GM04504 (cell line): ENCODE measurements at places on chromosomes 2 and 18.
A peak's percentile ranks its signal among the peaks of the same experiment; 100 is the strongest.

GRCh38 chr2:110173523-110173922, 31.3 kb downstream of the NPHP1 start:
- no peak for DNase-seq

DNA sequence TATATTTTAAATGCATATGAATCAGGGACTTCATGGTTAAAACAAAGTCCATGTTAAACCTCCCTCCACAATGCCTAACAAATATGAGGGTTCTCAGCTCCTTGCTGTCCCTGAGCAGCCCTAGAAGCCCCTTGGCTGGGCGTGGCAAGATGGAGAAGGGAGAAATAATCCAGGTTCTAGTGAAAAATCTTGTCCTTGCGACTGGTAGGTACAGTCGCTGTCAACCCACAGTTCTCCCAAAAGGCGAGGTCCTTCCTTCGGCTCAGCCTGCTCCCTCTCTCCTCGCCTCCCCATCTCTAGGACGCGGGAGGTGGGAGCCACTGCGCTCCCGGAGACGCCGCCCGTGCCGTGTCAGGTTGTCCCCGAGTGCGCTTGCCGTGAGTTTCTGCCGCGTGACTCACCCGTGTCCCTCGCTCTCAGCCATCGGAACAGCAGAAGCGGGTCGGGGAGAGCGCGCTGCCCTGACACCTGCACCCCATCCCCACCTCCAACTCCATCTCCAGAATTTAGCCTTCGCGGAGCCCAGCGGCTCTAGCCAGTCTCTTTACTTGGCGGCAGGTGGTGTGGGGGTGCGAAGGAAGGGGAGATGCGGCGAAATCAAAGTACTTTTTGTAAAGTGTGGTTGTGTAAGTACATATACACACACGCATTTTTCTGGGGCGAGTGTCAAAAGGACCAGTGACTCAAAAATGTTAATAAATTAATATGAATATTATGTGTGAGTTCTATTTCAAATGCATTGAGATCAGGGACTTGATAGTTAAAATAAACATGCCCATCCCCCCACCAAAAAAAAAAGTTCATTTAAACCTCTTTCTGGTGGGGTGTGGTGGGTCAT, 65.1 kb upstream of the TMEM17 start:
- no peak for DNase-seq

DNA sequence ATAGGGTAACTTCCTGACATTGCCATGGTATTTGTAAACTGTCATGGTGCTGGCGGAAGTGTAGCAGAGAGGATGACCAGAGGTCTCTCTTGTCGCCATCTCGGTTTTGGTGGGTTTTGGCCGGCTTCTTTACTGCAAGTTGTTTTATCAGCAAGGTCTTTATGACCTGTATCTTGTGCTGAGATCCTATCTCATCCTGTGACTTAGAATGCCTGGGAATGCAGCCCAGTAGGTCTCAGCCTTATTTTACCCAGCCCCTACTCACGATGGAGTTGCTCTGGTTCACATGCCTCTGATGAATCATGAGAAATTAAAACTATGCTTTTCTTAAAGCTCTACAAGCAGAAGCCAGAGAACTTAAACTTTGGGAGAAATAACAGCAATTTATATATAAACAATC, 12.7 kb upstream of the NFU1 start:
- peak; percentile 12 for DNase-seq

DNA sequence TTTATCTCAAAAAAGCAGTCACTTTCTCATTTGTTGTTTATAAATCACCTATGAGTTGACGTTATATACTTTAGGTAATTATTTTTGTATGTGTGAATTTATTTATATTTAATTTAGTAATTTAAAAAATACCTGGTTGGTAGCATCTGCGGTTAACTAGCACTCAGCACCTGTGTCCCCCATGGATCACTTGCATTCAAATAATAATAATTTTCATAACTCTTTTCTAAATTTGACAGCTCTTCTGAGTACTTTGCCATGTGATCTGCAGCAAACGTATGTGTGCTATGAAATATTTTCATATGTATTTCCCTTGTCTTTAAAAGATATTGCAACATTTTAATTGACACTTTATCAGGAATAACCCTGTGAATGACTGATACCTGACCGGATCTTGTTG, 88.1 kb downstream of the CMPK2 start:
- DNase-seq, result no peak

- no peak for DNase-seq
These were observed 54.2 kb downstream of the ACKR3 start for GRCh38 chr2:236623816-236624215.

DNA sequence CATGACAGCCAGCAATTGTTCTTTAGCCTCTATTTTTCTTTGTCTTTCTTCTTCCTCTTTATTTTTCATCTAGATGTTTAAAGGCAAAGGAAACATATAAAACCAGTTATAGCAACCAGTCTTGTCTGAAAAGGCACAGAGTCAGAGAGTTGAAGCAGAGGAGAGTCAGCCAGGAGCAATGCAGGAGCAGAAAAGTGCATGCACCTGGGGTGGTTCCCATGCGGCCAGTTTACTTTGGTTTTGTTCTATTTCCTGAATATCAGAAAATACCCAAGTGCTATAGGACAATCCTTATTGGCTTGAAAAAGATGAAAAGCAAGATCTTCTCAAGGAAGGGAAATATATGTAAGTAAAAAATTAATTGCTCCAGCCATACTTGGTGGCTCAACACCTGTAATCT, 44.9 kb downstream of the CFAP210 start:
- no peak for DNase-seq

DNA sequence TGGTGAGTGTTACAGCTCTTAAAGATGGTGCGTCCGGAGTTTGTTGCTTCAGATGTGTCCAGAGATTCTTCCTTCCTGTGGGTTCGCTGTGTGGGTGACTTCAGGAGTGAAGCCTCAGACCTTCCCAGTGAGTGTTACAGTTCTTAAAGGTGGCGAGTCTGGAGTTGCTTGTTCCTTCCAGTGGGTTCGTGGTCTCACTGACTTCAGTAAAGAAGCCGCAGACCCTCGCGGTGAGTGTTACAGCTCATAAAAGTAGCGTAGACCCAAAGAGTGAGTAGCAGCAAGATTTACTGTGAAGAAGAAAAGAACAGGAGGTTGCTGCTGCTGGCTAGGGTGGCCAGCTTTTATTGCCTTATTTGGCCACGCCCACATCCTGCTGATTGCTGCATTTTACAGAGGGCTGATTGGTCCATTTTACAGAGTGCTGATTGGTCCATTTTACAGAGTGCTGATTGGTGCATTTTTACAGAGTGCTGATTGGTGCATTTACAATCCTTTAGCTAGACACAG, 34.0 kb upstream of the SPTBN1 start:
- no peak for DNase-seq

DNA sequence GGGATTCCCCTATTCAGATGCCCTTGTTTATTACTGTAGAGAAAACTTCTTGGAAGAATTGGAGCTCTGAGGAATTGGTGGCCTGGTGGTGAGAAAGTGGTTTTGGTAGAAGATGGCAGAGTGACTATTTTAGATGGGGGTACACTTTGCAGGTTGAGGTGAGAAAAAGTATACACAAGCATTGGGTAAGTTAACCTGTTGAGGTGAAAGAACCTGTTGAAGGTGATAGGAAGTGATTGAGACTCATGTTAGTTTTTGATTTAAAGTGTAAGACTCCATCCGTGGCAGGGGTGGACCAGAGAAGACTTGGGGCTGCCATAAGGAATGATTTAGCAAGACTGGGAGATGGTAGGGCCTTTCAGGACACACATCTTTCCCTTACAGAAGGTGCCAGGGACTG, 3.1 kb downstream of the CCT7 start:
- DNase-seq, result no peak

DNA sequence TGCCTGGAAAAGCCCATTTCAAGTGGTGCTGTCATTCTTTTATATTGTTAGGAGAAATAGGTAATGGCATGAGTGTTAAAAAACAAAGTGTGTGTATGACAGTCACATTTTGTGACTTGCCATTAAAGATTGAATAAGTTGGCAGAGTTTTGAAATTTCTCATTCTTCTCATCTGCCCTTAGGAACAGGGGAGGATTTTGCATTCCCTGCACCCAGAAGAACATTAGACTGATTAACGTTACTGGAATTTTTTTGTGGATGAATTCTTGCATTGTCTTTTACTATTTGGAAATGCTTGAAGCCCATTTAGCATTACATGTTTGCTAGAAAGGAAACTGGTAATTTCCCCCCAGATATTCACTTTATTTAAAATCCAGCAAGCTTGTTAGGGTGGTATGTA, 162.2 kb downstream of the BABAM2 start:
- no peak for DNase-seq

DNA sequence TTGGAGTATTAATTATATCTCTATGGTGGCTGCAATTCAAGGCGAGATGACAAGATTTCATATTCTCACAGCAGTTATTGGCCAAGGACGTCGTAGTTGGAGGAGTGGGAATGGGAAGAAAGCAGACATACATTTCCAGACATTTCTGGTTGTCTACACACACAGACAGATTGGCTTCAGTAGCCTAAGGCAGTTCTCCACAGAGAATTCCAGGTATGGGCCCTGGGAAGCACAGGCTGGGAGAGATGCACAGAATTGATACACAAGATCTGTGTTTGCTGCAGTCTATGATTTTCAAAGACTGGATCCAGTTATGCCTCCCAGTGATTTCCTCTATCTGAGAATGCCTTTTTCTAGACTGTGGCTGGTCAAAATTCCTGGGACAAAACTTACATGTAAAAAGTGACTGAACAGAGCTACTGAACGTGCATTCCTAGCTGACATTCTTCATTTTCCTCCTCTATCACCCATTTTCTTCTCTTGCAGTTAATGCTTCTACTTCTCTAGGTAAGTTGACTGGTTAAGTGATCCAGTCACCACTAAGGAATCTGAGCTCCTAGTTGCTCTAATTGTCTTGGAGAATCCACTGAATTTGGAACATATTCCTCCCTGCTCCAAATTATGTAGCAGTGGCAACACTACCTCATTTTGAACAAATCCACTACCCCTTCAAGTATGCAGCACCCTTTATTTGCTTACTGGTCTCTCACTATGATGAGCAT, 386.7 kb upstream of the CDH7 start:
- DNase-seq, result no peak

DNA sequence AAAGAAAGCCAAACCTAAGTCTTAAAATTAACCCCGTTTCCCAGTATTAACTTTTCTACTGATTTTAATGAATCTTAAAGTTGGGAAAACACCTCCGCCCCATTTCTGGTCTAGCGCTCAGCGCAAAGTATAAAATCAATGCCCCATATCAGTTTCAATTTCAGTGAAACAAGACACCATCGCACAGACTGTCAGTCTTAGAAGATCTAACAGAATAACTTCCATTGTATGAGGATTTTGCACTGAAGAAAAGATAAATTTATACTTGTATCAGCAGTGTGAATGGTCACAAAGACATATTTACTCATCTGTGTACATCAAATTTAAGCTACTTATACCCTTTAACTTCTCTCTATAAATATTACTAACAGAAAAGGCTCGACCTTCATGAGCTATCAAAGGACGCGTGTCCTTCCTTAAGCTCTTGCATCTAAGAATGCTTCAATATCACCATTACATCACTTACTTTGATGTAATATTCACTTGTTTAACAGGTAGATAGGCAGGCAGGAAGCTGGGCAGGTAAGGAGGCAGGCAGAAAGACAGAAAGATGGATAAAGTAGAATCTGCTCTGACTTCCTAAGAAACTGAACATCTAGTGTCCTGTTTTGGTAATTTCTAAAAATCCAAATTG, 183.0 kb downstream of the TCF4 start:
- DNase-seq, result no peak

GRCh38 chr2:37796481-37796880, 125.0 kb upstream of the CDC42EP3 start:
- DNase-seq, result no peak

DNA sequence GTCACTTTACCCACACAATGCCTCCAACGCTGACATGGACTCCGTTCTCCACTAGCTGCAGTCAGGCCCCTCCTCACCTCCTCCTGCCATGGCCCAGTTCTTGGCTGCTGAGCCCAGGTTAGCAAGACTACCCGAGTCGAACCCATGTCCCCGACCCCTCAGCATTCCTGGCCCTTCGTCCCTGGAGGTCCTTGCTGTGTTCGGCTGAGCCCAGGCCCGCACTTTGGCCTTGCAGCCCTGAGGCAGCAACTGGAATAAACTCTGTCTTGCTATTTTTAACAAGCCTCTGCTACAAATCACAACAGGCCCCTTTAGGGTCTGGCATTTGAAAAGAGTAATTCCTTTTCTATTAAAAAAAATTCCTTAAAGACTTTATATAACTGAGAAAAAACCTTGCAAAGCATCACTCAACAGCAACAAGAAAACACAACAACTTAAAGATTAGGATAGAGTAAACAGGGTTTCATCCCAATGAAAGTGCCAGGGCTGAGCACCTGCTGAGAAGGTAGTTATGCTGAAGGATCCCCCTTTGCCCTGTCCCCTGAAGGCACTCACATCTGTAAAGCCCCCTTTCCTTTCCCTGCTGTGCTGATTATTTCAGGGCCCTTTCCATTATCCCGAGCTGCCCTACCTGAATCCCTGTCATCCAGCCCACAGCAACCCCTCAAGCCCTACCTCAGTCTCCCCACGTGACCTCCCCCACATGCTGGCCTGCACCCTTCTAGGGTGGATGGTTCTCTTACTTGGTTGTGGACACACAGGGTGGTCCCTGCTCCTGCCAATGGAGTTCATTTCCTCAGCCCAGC, 120.0 kb upstream of the SNTG2 start:
- DNase-seq, result no peak

DNA sequence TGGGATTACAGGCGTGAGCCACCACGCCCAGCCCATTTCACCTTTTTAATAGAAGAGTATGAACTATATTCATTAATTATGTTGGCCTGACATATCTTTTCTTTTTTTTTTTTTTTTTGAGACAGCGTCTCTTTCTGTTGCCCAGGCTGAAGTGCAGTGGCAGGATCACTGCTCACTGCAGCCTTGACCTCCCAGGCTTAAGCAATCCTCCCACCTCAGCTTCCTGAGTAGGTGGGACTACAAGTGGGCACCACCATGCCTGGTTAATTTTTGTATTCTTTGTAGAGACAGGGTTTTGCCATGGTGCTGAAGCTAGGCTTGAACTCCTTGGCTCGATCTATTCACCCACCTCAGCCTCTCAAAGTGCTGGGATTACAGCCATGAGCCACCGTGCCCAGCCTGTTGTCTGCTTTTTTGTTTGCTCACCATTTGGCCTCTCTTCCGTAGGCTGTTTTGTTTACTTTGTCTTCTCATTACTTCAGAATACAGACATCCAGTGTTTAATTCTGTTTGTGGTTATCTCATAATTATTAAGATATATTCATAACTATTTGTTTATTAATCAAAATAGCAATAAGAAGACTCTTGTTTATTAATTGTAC, 16.3 kb upstream of the CDH2 start:
- no peak for DNase-seq

GRCh38 chr2:240629968-240630770, 4.9 kb downstream of the GPR35 start:
- no peak for DNase-seq

DNA sequence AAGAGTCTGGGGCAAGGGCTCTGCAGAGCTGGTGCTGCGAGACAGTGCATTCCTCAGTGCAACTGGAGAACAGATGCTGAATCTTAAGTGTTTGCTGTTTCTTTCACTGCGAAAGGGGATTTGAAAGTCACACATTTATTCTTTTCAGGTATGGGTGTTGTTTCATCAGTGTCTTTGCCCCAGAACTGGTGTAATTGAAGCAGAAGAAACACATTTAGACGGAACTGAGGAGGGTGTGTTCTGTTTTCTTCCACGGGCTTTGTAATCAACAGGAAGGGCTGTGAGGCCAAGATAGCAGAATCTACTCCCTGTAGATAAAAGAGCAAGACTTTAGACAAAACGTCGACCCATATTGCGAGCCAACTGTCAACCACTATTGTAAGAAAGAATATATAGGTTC, 151.9 kb downstream of the EPHA4 start:
- DNase-seq, result no peak

GRCh38 chr2:204425821-204426220, 119.5 kb upstream of the PARD3B start:
- no peak for DNase-seq
